ENCODE measurements at places on chromosomes 7 and 10. TPM values are rescaled to one million over a fixed set of nuclear protein-coding genes. Genes with fewer than 3 reads are reported as not detected.

The CREB5 gene
- 53.5 TPM for total RNA-seq

- DNase-seq: no peak
Measured at GRCh38 chr7:99453105-99453504, 12.9 kb downstream of the ATP5MF start.

DNA sequence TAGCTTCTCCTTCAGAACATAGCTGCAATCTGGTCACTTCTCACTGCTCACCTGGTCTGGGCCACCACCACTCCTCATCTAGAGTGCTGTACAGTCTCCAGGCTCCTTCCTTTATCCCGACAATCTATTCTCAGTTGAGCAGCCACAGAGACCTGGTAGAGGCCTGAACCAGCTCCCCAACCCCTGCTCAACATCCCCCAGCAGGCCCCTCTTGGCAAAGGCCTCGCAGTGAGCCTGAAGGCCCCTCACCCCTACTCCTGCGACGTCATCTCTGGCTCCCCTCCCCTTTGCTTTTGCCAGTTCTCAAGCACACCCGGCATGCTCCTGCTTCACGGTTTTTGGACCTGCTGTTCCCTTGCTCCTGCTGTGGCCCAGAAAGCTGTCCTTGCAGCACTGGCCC, 113.9 kb downstream of the ARHGAP22 start:
- no peak for DNase-seq

DNA sequence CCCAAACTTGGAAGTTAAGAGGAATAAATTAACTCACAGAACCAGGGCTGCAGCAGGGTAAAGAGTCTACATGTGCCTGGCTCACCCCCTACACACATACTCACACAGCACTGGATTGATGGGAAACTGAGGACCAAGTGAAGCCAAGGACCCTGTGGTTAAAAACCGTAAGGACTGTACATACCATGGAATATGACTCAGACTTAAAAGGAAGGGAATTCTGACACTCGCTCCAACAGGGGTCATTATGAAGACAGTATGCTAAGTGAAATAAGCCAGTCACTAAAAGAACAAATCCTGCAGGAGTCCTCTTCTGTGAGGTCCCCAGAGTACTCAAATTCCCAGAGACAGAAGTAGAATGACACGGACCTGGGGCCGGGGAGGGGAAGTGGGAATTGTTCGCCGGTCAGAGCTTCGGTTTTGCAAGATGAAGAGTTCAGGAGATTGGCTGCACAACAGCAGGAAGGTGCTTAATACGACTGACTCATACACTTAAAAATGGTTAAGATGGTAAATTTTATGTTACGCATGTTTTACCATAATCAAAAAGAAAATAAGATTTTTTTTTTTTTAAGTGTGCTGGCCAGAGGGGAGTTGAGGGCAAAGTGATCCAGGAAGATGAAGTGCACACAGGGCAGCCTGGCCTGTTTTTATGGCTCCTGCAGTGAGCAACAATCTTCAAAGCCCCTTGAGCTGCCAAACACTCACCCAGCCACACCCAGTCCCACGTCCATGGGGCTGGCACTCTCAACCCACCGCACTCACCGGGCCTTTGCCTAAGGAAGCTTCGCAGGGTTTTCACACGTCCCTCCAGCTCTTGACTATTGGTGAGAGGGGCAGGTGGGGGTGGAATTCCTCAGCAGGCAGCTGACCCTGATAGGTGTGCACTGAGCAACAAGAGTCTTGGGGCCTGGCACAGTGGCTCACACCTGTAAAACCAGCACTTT, 26.4 kb downstream of the DRGX start:
- DNase-seq: no peak

The C7orf33 gene
- not detected for total RNA-seq

The SLC13A1 gene
- total RNA-seq: not detected

GRCh38 chr10:17153321-17153720, 23.7 kb upstream of the CUBN start:
- DNase-seq: no peak

DNA sequence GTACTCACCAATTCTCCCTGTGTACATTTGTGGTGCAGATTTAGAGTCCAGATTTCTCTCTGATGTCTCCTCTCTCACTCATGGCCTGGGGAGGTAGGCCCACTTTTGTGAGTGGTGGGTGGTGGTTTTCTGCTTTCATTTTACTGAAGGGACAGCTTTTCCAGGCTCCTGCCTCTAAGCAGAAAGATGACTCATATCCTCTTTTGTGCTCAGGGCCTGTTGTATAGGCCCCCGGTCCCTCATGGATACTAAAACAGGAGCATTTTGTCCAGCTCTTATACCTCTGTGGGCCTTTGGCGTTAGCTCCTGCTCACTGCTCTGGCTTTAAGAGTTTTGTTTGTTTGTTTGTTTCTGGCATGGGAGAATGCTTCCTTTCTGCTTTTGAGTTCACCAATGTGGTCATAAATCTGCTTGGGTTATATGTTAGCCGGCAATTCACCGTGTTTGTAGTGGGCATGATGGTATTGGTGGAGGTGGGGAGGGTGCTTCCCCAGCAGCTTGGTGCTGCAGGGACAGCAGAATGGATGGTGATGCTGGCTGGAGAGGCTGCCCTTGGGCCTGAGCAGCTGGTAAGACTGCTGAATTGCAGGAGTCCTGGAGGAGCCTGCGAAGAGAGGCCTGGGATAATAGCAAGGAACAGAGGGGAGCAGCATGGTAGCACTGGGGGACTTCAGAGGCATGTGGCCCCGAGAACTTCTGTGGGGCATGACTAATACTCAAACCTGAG, 468.7 kb downstream of the RPS24 start:
- no peak for DNase-seq

GRCh38 chr7:72317341-72317740, 94.8 kb downstream of the CALN1 start:
- no peak for DNase-seq

The OR2A7 gene
- 5.6 TPM for total RNA-seq

GRCh38 chr10:682931-683447, 6.5 kb downstream of the DIP2C start:
- DNase-seq: no peak

DNA sequence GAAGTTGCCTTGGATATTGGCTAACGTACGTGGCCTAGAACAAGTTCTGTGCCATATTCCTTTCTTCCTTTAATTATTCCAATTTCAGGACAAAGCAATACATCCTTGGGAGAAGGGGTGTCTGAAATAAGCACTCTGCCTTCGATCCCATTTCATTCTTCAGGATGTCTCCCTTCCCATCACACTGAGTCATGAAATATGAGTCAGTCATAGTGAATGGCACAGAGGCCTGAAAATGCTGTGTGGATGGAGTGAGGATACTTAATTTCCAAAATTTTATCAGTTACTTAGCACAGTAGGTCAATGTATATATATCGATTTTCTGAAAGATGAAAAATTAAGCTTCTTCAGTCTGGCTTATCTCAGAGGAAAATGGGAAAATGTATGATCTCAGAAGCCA, 19.5 kb downstream of the EVX1 start:
- no peak for DNase-seq

GRCh38 chr7:120609136-120609753, 248.7 kb downstream of the TSPAN12 start:
- DNase-seq: no peak

Measured in urinary bladder (tissue), 4 donors.